Cortex of kidney (tissue), 1 donor: ENCODE measurements at places on chromosomes 7 and 10.

DNA sequence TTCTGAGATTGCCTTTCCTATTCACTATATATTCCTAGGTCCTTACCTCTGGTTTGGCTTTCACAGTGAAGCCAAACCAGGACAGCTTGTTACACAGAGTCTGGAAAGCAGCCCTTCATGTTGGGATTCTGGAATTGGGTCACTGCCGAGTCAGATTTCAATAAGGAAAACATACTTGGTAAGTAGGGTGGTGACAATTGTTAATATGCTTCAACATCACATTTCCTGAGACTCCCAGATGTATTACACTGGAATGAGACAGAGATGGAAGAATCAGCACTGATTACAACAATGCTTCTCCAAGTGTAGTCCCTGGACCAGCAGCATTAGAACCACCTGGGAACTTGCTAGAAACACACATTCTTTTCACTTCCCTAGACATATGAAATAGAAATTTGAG lies 268.9 kb upstream of the SEMA3C start:
- DNase-seq: no peak

- no peak for DNase-seq
These were observed 1.9 kb upstream of the SH2D4B start for GRCh38 chr10:80535671-80536360.

DNA sequence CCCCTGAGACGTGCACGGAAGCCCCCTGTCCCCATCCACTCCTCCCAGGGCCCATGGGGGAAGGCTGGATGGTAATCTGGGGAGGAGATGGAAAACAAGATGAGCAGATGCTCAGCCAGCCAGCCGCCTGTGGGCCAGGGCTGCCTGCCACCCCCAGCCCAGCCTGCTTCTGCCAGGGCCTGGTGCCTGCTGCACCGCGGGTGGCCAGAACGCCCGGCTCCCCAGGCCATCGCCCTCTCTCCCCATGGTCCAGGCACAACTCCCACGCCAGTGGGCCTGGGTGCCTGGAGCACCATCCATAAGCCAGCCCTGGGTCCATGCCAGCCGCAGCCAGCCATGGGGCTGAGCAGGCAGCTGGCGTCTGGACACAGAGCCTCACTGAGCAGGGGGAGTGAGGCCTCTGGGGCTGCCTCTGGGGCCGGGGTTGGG lies 57.2 kb upstream of the ELN start:
- DNase-seq: no peak

DNA sequence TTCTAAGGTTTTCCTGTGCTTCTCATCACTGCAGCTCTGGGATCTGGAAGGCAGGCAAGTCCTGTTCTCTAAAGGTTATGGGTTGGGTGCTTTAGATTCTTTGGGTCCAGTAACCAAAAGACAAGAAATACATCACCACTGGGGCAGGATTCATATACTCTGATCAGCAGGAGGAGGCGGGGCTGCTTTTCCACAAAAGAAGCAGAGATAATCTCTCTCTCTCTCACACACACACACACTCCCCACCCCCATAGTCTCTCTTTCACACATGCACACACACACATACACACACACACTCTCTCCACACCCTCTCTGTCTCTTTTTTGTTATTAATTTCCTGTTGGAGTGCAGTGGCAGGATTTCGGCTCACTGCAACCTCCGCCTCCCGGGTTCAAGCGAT lies 13.0 kb upstream of the ACBD5 start:
- no peak for DNase-seq

GRCh38 chr7:96416599-96416998 lies 94.7 kb upstream of the SLC25A13 start:
- DNase-seq: no peak

DNA sequence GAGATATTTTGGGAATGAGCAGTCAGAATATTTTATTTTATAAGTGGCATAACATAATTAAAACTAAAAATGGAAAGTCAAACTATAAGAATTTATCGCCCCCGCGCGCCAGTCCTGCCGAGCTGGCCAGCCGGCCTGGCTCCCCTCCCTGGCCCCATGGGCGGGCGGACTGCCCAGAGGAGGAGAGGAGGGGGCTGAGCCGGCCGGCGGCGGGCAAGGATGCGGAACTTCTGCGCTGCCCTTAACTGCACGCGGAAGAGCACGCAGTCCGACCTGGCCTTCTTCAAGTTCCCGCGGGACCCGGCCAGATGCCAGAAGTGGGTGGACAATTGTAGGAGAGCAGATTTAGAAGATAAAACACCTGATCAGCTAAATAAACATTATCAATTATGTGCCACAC lies 96.8 kb downstream of the DKK1 start:
- DNase-seq: no peak

GRCh38 chr7:157263156-157263555 lies 73.6 kb upstream of the DNAJB6 start:
- DNase-seq: no peak

- DNase-seq: no peak
These were observed 103.4 kb downstream of the GRID1 start for GRCh38 chr10:86263209-86263608.

DNA sequence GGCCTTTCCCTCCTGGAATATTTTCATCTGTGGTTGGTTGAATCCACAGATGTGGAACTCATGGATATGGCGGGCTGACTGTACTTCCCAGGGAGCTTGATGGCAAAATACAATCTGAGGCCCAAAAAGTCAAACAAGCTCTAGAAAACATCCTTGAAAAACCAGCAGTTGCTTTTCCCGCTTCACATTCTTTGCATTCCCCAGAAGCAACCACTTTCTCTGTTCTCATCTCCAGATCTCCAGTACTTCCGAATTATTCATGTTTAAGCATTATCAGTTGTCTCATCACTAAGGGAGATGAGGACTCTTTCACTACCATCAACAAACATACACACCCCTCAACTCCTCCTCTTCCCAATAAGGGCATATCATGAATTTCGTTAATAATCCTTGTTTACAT lies 55.3 kb downstream of the KIF5B start:
- DNase-seq: no peak

GRCh38 chr7:44398511-44398911 lies 73.1 kb upstream of the CAMK2B start:
- DNase-seq: no peak

- DNase-seq: no peak
These were observed 68.5 kb upstream of the SVIL start for GRCh38 chr10:29703271-29703670.

DNA sequence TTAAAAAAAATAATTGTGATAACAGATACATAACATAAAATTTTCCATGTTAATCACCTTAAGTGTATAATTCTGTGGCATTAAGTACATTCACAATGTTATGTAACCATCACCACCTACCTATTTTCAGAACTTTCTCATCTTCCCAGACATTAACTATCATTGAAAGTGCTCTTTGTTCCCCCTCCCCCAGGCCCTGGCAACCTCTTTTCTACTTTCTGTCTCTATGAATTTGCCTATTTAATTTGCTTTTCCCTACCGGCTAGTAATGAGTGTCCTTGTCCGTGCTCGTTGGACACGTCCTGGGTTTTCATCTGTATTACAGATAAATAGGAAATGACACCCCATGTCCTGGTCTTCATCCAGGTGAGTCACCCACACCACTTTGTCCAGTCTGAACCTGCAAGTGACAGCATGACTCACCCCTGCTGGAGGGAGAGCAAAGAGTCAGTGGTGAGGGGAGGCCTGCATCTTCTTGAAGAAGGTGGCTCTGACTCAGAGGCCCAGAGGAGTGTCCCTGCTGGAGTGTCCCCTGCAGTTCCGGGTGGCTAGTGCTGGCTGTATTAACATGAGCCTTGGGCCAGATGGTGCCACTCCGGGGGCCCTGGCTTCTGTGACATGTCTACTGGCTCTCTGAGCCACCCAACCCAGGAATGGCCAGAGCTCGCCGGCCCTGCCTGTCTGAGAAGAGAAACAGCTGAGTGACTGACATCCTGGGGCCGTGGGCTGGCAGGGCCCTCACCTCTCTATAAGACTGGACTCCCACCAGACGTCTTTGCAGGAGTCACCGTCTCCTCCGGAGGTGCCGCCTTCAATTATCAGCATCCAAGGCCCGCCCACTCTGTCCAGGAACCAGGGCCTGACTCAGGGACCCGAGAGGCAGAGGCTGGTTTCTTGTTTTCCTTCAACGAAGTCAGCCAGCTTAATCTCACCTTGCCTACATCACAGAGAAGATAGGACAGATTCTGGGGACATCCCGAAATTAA lies 503.2 kb upstream of the MKI67 start:
- no peak for DNase-seq

DNA sequence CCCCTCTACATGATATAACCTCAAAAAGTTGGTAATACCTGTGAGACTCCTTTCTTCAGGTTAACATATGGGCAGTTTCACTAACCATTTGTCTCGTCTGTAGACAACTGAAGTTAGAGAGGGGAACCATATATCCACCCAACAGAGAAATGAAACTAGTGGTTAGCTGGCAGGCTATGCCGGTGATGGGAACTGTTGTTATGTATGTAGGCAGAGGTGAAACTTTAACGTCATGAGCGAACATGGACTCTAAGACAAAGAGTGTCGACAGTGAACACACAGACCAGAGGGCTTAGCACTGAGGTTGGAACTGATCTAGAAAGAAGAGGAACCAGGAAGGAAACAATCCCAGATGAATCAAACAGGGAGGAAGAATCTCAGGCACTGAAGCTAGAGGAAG lies 112.4 kb downstream of the ELMO1 start:
- DNase-seq: no peak
